Mesothelial cell of epicardium (in vitro differentiated cells): ENCODE measurements at places on chromosomes 5 and 9.

DNA sequence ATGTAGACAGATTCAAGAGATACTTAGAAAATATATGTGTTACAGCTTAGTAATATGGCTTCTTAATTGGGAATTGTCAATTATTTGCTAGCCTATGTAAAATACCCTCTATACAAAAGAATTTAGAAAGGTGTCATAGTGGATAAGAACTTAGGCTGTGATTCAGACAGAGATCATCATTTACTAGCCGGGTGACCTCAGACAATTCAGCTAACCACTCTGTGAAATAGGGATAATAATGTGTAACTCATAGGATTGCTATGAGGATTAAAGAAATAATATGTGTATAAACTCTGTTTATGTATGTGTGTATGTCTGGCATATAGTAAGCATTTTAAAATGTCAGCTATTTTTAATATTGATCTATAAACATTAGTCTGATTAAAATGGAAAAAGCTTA lies 5.9 kb upstream of the LARS1 start:
- no peaks in the 10 kb centered on the region for H3K36me3 ChIP-seq
- H3K27me3 ChIP-seq = peaks cover 4% of the 10 kb centered on the region
- DNase-seq = no peak
- no peaks in the 10 kb centered on the region for H3K4me1 ChIP-seq

- DNase-seq = no peak
- no peak overlapping the region for H3K27ac ChIP-seq
- no peaks in the 10 kb centered on the region for H3K36me3 ChIP-seq
- no peaks in the 10 kb centered on the region for H3K27me3 ChIP-seq
- H3K4me3 ChIP-seq = no peak overlapping the region
Measured at GRCh38 chr5:54446379-54446732, 9.1 kb upstream of the HSPB3 start.

DNA sequence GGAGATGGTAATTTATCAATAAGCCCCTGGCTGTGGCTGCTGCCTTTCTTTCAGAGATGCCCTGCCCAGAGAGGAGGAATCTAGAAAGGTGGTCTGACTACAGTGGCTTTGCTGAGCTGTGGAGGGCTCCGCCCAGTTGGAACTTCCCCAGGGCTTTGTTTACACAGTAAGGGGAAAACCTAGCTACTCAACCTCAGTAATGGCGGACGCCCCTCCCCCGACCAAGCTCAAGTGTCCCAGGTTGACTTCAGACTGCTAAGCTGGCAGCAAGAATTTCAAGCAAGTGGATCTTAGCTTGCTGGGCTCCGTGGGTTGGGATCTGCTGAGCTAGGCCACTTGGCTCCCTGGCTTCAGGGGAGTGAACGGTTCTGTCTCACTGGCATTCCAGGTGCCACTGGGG lies 865.4 kb upstream of the ACO1 start:
- H3K4me1 ChIP-seq = no peaks in the 10 kb centered on the region
- no peaks in the 10 kb centered on the region for H3K36me3 ChIP-seq
- H3K27me3 ChIP-seq = peaks cover 10% of the 10 kb centered on the region
- H3K4me3 ChIP-seq = no peak overlapping the region

GRCh38 chr5:17118631-17119030 lies 98.8 kb upstream of the BASP1 start:
- H3K4me3 ChIP-seq = no peak overlapping the region
- peak overlapping the region; percentile 51 for H3K27ac ChIP-seq
- no peak for DNase-seq
- no peaks in the 10 kb centered on the region for H3K36me3 ChIP-seq

DNA sequence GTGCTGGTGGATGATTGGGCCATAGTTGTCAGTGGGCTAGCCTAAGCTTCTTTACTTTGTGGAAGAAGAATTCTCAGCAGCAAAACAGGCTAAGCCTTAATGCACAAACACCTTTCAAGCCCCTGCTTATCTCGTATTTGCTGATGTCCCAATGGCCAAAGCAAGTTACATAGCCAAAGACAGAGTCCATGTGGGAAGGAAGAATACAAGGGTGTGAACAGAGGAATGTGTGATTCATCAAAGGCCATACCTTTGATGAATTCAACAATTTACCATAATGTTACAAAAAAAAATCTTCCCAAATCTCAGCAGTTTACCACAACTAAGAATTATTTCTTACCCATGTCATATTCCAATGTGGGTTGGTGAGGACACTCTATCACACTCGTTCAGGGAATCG lies 1.2 kb upstream of the YTHDC2 start:
- peaks cover 19% of the 10 kb centered on the region for H3K4me1 ChIP-seq
- peaks cover 12% of the 10 kb centered on the region for H3K36me3 ChIP-seq
- no peak for DNase-seq
- peak overlapping the region; percentile 39 for H3K4me3 ChIP-seq
- peaks cover 25% of the 10 kb centered on the region for H3K27me3 ChIP-seq
